Nephron progenitor cell (in vitro differentiated cells): ENCODE measurements at places on chromosomes 5 and 9.

GRCh38 chr5:34791761-34792244 is 47.2 kb upstream of the TTC23L start:
- DNase-seq: no peak

GRCh38 chr5:11904265-11904906 is at the start of gene CTNND2:
Gene CTNND2, minus strand, starts transcription at chr5:11904446. Its CDS starts 593 bp downstream, at chr5:11903853.
- peak; percentile 83 for DNase-seq

DNA sequence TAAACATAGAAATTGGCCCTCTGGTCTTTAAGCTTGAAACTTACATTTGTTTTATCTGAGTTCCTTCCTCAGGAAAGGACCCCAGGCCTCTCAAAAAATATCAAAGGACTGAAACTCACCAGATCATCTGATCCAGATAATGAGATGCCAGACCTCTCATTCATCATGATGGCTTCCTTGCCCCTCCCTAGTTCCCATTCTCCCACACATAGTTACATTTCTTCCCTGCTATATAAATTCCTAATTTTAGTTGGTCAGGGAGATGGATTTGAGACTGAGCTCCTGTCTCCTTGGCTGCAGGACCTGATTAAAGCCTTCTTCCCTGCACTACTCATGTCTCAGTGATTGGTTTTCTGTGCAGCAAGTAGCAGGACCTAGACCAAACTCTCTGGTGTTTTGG is 119.4 kb upstream of the SPIN1 start:
- DNase-seq: no peak

DNA sequence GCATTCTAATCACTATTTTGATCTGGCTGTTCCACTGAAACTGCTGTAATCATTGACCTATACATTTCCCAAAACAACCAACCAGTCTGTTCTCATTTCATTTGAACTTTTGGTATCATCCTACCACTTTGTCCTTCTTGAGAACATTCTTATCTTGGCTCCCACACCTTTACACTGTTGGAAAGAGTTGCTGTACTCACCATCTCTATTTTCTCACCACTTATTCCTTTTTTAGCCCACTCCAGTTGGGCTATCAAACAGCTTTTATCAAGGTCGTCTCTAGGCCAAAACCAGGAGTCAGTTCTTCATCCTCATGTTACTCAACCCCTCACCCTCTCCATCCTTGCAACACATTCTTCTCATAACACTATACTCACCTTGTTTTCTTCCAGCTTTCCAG is 170.1 kb downstream of the KDM4C start:
- DNase-seq: no peak

DNA sequence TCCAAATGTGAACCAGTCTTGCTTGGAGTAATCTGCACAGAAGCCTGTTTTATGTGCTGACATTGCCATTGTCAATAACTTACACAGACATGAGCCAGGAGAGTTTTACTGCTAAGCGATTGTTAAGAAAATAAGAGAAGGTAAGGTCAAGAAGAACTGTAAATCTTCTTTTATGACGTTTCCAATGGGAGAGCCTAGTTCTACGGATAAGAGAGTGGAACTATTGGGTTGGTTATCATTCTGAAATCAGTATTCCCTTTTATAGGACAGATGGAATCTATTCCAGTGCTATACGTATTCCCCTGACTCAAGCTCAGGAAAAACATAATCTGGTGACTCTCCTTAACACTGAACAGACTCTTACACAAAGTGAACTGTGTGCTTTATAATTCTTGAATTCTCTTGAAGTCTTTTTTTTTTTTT is 137.9 kb upstream of the OTULINL start:
- DNase-seq: no peak

- peak; percentile 5 for DNase-seq
Measured at GRCh38 chr9:137449081-137449844, 8.1 kb upstream of the ENTPD8 start.

DNA sequence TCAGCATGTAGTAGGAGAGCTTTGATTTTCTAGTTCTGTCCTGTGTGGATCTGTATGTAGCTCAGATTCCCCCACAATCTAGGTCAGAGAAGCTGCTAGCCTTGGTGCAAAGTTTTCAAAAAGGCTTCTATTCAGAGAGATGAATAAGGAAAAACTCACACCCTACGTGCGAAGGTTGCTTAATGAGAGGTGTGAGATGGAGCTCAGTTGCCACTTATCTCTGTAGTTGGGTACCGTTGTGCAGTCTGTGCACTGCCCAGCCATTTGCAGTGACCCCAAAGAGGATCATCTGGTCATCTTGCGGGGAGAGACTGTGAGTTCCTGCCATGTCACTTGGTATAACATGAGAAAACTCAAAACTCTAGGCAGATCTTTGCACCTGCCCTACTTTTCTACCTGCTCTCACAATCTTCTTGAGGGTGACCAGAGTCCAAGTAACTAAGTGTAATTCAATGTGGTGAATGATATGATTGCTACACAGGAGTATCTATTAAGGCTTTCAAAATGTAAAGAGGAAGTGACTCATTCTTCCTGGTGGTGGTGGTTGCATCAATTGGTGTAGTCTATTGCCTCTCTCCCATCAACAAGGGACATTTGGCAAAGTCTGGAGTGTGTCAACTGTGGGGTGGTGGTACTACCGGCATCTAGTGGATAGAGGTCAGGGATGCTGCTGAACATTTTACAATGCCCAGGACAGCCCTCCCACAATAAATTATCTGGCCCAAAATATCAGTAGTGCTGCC is 65.2 kb downstream of the TMC1 start:
- no peak for DNase-seq

DNA sequence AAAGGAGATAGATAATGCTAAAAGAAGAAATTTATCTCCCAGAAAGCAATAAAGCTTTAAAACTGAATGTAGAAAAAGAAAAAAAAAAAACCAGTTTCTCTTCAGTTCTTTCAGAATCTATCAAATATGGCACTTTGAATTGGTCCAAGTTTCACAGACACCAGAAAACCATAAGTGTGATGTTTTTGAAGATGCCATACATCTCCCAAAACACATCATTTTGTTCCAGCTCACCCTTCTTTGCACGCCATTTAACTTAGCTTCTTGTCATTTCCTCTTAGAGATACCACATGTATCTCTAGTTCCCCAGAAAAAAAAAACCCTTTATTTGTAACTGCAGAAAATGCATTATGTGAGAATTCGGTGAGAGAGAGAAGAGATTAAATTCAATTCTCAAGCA is 46.1 kb upstream of the MAMDC2 start:
- DNase-seq: no peak

- DNase-seq: no peak
Measured at GRCh38 chr9:38335686-38336085, 56.8 kb upstream of the ALDH1B1 start.

- no peak for DNase-seq
Measured at GRCh38 chr5:103041071-103041676, 78.8 kb downstream of the GIN1 start.

DNA sequence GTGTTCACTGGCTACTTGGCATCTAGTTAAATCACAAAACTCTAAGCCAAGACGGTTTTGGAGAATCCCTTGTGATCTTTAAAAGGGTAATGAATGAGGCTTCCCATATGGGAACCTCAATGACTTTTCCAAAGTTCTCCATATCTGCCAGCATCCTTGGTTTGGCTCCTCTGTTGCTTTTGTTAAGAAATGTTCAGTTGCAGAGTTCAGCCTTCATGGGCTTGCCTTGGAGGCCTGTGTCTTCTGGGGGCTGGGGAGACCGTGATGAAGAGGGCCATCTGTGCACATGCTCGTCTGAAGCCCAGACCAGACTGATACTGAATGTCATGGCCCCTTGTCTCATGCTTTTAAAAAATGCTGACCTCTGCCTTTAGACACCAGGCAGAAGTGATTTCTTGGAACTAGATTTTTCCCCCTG is 84.3 kb downstream of the RAI14 start:
- no peak for DNase-seq

DNA sequence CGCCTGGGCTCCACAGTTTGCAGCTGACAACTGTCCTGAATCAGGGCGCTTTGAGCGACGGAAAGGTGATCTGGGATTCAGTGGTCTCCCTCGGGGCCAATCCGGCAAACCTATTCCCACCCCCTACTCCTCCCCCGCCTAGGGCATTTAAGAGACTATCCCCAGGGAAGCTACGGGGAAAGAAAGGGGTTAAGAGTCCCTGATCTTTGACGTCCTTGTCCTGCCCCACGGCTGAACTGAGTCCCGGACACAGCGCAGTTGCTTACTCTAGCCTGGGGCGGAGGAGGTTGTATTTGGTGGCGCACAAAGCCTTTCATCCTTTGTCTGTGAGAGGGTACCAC is 3.4 kb downstream of the RORB start:
- DNase-seq: peak; percentile 26

DNA sequence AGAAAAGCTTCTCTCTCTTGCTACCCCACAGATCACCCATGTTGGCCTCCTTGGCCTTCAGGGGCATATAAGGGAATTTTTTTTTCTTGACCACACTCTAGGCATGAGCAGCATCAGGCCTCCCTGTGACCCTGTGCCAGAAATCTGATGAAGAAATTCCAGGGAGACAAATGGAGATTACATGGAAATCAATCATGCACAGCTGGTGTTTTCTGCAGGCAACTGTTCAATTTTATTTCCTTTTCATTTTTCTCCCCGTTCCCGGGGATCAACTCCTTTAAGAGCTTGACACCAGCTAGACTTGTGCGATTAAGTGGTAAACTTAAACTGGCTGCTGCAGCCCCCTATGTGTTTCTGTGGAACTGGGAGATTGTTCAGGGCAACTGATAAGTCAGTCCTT is 59.3 kb downstream of the GALNT10 start:
- no peak for DNase-seq

GRCh38 chr9:95533996-95534680 is 17.4 kb upstream of the PTCH1 start:
- DNase-seq: no peak

DNA sequence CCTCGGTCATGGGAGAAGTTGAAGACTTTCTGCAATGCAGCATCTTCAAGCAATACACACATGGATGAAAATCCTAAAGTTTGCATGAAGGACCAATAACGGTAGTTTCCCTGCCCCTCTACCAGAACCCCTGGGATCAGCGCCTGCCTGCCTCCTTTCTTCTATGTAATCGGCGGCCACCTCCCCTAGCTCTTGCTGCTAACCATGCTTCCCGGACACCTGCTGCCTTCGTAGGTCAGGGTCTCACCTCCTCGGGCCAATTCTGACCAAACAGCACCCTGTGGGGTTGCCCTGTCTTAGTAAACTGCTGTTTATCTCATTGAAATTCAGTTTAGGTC is 388 bp upstream of the MED10 start:
- no peak for DNase-seq

DNA sequence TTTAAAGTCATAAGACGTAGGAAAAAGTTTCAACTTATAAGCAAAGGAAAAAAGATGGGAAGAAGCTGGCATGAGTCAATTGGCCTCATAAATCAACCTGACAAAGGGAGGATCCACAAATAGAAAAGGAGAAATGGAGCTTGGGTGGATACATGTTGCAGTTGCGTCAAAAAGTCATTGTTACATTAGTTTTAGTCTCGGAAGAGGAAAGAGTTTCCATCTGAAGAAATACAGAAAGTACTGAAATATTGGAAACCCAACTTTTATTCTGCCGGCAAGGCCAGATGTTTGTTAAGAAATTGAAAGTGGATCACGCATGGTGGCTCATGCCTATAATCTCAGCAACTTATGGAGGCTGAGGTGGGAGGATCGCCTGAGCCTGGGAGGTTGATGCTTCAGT is 11.3 kb upstream of the TIMD4 start:
- DNase-seq: no peak

DNA sequence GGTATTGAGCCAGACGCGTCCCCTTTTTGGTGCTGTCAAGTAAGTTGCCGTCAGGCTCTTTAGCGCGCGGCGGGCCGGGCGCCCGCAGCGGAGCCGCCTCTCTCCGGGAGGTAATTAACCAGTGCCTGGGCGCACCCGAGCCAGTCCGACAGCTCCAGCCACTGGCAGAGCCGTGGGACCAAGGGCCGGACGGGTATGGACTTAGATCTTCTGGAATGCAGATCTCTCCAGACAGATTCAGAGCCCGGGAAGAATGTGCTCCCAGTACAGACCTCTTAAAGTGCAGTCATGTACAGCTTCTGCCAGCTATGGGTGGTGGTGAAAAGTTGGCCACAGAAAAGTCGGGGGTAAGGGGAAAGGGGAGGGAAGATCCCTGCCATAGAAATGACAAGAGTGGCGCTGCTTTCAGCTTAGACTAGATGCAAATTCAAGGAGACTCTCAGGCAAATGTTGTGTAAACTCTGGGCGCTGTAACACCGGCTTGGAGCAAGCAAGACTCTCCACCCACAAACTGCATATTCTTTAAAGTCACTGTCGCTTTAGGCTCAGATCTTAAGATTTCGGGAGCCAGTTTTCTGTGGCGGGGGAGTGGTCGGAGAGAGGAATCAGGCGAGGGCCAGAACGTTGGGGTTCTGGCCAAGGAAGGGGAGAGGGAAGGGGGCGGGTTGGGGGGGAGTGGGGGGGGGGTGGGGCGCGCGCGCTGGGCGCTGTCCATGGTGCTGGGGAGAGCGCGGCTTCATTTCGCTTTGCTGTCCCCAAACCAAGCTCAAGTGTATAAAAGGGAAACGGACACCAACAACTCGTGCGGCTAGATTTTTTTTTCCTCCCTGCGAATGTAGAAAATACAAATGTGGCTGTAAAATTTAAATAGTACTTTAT is 29.2 kb downstream of the NR2F1 start:
- peak; percentile 72 for DNase-seq

DNA sequence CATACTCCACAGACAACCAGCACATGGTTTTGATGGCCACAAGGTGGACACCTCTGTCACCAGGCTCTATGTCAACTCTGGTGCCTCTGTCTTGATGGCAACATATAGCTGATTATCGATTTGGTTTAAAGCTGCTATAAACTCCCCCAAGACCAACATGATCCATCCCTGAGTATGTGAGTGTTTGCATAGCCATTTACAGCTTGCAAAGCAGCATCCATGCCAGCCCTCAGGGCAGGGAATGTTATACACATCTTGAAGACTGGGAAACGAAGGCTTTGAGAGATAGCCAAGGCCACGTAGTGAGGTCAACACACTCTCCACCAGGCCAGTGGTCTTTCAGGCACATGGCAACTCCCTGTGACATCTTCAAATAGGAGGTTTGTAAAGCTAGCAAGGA is 40.3 kb upstream of the BRINP1 start:
- DNase-seq: no peak
